ENCODE measurements at places on chromosomes 3 and 15.
A peak's percentile ranks its signal among the peaks of the same experiment; 100 is the strongest.

DNA sequence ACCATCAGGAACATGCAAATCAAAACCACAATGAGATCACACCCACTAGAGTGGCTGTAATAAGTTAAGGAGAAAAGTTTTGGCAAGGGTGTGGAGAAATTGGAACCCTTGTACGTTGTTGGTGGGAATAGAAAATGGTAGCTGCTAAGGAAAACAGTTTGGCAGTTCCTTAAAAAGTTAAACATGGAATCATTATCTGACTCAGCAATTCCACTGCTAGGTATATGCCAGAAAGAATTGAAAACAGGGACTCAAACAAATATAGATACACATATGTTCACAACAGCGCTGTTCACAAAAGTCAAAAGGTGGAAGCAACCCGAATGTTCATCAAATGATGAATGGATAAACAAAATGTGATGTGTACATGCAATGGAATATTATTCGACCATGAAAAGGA, 138.8 kb upstream of the ATP2B2 start:
- DNase-seq = no peak

DNA sequence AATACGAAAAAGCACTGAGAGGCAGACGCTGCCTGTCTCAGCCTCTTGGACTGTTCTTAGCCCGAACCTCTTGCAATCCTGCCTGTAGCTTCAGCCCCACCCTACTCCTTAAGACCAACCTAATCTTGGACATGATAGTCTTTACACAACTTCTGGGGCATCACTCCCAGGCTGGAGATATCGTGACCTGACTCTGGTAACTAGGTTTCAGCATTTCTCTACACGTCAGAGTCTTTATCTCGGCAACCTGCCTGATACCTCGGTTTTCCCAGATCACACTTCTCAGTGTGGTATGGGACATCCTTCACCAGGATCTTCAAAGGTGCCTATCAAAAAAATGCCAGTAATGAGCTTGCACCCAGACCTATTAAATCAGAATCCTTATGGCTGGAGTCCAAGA, 590.2 kb upstream of the KCNMB2 start:
- DNase-seq = no peak

- no peak for DNase-seq
Measured at GRCh38 chr3:148930752-148931151, 60.6 kb upstream of the GYG1 start.

DNA sequence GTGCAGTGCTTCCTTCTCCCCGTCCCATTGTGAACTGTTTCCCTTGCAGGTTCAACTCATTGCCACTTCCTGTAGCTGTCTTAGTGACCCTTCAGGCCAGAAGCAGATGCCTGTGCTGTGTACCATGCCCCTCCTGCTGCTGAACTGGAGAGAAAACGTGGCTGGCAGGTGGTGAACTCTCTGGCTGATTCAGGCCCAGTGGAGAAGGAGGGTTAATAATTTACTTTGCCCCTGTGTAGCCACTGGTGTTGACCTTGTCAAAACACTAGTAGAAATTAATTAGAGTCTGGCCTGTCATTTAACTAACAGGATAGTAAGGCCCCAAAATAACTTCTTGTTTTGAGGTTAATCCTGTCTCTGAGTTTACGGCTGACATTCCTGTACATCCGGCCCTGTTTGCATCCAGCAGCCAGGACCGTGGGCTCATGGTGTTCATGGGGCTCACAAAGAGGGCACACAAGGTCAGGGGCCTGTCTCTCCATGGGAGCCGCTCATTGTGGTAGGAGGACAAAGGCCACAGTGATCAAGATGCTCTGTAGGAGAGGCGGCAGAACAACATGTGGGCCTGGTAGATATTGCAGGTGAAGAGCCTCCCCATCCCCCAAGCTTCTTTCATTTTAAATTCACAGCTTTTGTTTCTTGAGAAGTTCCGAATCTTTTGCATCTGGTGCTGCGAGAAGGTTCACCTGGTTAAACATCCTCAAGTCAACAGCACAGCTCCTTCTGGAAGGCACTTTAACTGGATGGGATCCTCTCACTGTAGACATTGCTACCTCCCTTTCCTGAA, 101.6 kb downstream of the CGNL1 start:
- DNase-seq = no peak

DNA sequence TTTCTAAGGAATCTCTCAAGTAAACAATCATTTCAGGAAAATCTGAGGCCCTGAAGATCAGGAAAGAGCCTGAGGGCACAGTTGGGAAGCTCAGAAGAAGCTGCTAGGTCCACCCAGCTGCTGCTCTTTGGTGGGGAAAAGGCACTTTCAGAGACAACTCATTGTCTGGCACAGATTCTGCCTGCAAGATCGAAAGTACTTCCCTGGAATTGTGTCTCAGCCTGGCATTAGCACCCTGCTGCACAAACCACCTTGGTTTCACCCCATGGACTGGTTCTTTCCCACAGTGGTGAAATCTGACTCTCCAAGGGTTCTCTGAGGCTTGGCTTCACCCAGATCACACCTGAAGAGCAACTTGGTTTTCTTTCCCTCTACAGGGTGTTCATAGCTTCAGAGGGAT, 18.7 kb downstream of the THRB start:
- no peak for DNase-seq

DNA sequence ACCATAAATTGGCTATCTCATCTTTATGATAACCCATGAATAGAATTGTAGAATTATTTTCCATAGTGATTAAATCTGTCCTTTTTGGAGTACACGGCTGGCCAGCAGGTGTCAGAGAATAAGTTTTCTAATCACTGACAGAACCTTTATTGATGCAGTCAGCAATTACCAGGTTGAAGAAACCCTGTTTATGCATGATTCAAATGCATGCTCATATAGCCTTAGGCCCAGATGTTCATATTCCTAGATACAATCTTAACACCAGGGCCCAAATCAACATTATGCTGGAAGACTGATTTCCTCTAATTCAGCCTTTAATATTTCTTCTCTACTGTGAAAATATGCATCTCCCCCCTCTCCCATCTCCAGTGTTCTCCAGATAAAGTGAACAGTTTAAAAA, 243.5 kb upstream of the DCBLD2 start:
- no peak for DNase-seq

DNA sequence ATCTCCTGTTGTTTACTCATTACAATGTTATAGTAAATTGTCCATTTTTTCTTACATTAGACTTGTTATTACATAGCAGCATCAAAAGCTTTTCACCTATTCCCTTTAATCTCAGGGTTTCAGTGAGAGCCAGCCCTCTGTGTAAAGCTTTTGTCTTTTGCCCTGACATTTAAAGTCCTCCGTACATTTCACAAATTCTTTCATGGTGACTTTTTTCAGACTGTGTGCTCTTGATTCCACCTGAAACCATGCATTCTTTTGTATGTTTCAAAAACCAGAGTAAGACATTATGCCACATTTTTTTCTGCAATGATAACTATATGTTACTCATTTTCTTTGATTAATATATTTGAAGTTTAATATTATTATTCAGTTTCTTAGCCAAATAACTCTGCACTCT, 781.4 kb upstream of the ROBO1 start:
- DNase-seq = no peak

DNA sequence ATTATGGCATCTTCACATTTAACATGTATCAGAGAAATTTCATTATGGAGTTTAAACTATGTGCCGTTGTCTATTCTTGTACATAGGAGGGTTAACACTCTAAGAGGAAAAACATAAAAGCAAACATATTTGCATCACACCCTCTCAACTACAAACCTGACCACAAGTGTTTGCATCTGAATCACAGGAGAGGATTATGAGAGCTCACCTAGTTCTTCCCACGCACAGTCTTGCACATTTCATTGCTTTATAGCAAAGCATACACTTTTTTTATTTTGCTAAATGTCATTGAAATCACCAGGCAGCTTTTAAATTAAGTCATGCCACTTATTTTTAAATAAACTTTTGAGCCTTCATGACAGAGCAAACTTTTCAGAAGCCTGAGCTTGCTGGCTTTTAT, 12.5 kb downstream of the TRAT1 start:
- peak; percentile 74 for DNase-seq

- DNase-seq = no peak
Measured at GRCh38 chr3:150599611-150600297, 3.4 kb upstream of the SELENOT start.

DNA sequence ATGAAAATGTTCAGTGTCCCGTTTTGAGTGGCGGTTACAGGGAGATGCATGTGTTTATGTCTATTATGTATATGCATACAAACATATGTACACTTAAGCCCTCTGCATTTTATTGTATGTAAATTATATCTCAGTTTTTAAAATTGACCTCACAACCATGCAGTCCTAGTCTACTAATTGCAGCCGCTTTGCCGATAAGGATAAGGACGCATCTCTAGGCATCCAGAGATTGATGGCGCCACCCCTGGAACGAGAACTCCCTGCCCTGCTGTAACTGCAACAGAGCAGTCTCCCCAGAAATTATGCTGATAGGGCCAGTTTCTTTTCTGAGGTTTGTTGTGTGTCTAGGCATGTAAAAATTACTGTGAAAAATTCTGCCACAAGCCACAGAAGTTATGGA, 40.4 kb upstream of the TUBGCP5 start:
- no peak for DNase-seq

- no peak for DNase-seq
Measured at GRCh38 chr15:82530006-82530405, 10.3 kb downstream of the RPS17 start.

GRCh38 chr3:159881208-159881607, 107.4 kb upstream of the IL12A start:
- DNase-seq = no peak

- no peak for DNase-seq
Measured at GRCh38 chr3:34056951-34057390, 258.5 kb downstream of the PDCD6IP start.

- no peak for DNase-seq
Measured at GRCh38 chr3:124269619-124270018, 277.7 kb upstream of the ROPN1 start.

DNA sequence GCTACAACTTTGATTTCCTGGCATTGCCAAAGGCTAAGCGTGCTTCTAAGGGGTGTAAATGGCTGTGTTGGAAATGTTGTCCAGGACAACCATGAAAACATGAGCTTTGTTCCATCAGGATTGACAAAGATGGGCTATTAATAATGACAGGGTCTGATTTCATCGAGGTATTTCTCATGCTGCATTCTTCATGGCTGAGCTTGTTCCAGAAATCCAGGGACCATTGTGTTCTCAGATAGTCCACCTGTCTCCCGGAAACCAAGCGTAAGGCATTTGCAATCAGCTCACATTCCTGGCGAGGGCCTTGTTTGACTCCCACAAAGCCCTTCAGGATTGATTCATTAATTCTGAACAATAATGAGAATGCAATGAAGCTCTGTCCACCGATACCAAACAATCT, 111.3 kb downstream of the CD47 start:
- no peak for DNase-seq

DNA sequence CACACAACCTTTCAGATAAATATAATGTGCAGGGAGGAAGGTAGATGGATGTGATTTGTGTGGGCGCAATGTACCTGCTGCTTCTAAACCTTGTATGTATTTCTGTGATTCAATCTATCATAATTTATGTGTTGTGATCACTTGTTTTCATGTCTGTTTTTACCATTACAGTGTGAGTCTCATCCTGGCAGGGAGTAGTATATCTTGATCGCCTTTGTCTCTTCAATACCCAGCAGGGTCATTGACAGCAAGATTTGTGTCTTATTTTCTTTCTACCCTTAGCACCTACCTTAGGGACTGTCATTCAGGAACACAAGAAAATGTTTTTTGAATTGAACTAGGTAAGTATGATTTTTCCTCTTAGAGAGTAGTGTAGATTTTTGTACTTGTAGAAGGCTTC, 83.7 kb upstream of the SELENOK start:
- no peak for DNase-seq

- DNase-seq = no peak
Measured at GRCh38 chr3:8846176-8846575, 76.8 kb upstream of the OXTR start.

DNA sequence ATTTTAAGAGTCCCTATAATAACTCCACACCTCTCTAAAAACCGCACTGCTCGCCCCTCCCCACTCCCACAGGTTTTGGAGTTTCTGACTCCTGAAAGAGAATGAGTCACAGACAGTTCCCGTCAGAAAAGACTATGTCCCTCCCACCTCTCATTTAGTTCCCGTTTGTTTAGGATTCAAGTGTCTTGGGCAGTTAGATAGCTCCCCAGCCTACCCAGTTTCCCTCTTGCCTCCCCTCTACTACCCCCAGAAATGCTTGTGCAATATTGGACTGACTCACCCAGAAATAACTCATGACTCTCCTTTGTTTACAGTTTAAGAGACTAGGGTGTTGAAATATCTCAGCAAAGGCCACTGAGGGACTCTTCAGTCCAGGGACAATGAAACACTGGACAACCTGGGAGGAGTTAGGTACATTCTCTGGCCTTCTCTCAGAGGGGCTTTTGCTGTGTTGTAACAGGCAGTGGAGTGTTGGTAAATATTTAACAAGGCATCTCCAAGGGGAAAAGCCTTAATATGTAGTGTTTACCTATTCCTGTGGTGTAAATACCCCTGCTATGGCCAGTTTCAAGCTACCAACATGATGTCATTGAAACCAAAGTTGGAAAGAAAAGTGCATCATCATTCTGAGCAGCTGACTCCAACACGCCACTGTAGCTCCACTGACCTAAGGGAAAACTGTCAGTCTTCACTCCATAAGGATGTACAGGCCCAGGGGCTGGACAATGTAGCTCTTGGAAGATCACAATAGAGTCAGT, 96.1 kb upstream of the CHD2 start:
- DNase-seq = no peak

GRCh38 chr15:78195735-78196201, 38.6 kb downstream of the ACSBG1 start:
- DNase-seq = peak; percentile 43

- no peak for DNase-seq
Measured at GRCh38 chr3:52527732-52528585, 5.7 kb downstream of the NT5DC2 start.

GRCh38 chr3:100706365-100706764, 2.9 kb upstream of the TFG start:
- DNase-seq = no peak

- no peak for DNase-seq
Measured at GRCh38 chr15:60804551-60804950, 325.6 kb upstream of the ICE2 start.

DNA sequence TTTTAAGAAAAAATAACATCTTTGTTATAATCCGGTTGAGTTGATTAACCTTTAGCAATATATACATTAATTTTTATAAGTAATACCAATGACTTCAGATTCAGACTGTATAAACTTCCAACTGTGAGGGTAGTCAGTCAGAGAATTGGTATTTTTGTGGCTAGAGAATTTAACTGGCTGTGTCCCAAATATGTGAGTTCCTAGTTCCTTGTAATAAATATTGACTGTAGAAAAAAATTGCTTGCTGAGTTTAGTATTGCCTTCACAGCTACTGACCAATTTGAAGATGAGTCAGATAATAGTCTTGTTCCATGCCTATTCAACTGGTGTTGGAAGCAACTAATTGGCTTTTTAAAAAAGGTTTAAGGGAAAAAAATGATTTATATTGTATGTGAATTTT, 210.8 kb downstream of the GAP43 start:
- DNase-seq = no peak

GRCh38 chr15:83926116-83926515, 272.2 kb downstream of the ADAMTSL3 start:
- DNase-seq = no peak

Measured in naive thymus-derived CD8-positive, alpha-beta T cell (primary cell).